ENCODE measurements at places on chromosomes 1 and 21. TPM values are rescaled to one million over a fixed set of nuclear protein-coding genes. Genes with fewer than 3 reads are reported as not detected.

The NCAM2 gene
- total RNA-seq = 3.3 TPM

The GJC2 gene
- 3.8 TPM for total RNA-seq

The SSU72 gene
- total RNA-seq = 119 TPM

The EFNA3 gene
- 0.60 TPM for total RNA-seq

The UBXN10 gene
- 0.68 TPM for total RNA-seq

The YIPF1 gene
- 23.5 TPM for total RNA-seq

The TRIM45 gene
- 12.7 TPM for total RNA-seq

The ADAMTS5 gene
- total RNA-seq = 10.8 TPM

The CASZ1 gene
- 49.5 TPM for total RNA-seq

The ATP6V1G3 gene
- not detected for total RNA-seq

The NEK2 gene
- total RNA-seq = not detected

The GPR37L1 gene
- total RNA-seq = not detected

The ZNF648 gene
- not detected for total RNA-seq

The TRAF3IP3 gene
- 10.6 TPM for total RNA-seq

The CHIA gene
- not detected for total RNA-seq

The ANGPTL3 gene
- not detected for total RNA-seq

The DLGAP3 gene
- total RNA-seq = not detected

The CFAP141 gene
- not detected for total RNA-seq

The RNU1-3 gene
- total RNA-seq = 3,522 TPM

The DNAH14 gene
- total RNA-seq = 3.1 TPM

The MTMR11 gene
- 1.9 TPM for total RNA-seq

The KLHDC8A gene
- 0.14 TPM for total RNA-seq

The DIPK1A gene
- total RNA-seq = 6.2 TPM

The LRRN2 gene
- 1.5 TPM for total RNA-seq

The USF1 gene
- 32.3 TPM for total RNA-seq

The HSPG2 gene
- total RNA-seq = 280 TPM

The IL19 gene
- not detected for total RNA-seq

The RIMKLA gene
- total RNA-seq = 6.5 TPM

The CFAP107 gene
- total RNA-seq = not detected

The S100A7 gene
- total RNA-seq = not detected

The EXO5 gene
- 6.3 TPM for total RNA-seq

The OR2L5 gene
- total RNA-seq = not detected

The TMEM51 gene
- 3.8 TPM for total RNA-seq
